Activated CD4-positive, alpha-beta T cell treated with anti-CD3 and anti-CD28 coated beads, Interleukin-2, amount 50 U/mL, for 16 hours (primary cell): ENCODE measurements at places on chromosomes 1 and 21.

DNA sequence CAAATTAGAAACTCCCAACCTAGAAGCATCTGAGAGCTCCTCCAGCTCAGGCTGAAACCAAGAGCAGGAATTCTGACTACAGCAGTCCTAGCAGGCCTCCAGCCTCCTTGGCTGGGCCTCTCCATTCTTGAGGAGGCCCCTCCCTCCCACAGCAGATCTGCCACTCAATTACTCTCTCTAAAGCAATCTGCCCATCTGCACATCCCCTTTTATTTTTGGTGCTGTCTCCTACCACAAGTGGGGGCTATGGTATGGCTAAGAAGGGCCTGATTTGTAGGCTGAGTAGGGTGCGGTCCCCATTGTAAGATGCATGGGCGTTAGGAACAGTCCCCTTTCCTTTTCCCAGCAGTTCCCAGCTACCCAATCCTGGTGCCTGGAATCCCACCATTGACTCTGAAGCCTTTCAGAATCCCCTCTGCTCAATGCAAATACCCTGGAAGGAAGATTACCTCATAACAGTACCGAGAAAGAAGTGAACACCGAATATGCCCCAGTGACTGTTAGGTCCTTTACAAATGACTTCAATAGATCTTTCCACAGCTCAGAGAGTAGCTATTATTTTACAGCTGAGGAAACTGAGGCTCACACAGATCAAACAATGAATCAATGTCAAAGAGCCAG is 11.6 kb upstream of the TTC39A start:
- no peak for DNase-seq

GRCh38 chr1:68800182-68800581 is 303.3 kb upstream of the DEPDC1 start:
- DNase-seq, result no peak

GRCh38 chr1:32274646-32275340 is 17.1 kb upstream of the HDAC1 start:
- DNase-seq, result no peak

DNA sequence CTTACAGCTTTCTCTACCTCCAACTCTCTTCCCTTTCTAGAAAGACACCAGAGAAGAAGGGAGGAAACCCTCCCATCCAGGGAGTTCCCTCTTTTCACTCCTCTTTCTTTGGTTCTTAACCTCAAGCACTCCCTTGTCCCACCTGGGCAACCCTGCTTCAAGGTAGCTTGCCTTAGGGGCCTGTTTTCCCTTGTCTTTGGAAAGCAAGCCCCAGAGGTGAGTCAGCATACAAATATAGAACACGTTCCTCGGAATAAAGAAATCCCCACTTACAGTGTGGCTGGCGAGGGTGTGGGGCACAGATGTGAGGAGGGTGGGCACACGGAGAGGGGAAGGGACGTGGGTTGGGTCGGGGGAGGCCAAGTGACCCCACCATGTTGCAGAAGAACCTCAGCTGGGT is 26.1 kb upstream of the KCNE2 start:
- DNase-seq, result no peak
